CD4-positive, alpha-beta T cell treated with Interleukin-12 subunit alpha and Interleukin-12 subunit beta, for 1 hour (primary cell): ENCODE measurements at places on chromosomes 4 and X.
A peak's percentile ranks its signal among the peaks of the same experiment; 100 is the strongest.

- no peak for DNase-seq
Observed at GRCh38 chr4:55173580-55173979, 48.2 kb upstream of the KDR start.

GRCh38 chrX:13923289-13923688 lies 106.4 kb upstream of the GPM6B start:
- DNase-seq: no peak

- no peak for DNase-seq
Observed at GRCh38 chr4:112855058-112855457, 194.4 kb upstream of the ANK2 start.

DNA sequence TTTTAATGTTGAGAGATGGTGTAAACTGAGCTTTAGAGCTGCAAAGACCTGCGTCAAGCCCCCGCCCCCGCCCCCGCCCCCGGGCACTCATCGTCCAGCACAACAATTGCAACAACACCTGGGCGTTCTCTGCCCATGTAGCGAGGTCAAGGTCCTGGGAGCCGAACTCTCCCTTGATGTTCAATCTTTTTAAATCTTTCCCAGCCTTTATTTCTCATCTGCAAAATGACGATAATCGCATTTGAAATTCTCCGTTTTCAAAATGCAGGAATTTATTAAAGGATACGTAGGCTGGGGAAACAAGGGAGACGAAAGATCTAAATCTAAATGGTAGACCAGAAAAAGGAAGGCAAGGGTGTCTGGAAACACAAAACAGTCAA lies 648 bp upstream of the MSMO1 start:
- DNase-seq: peak; percentile 35

GRCh38 chr4:102103368-102103767 lies 241.9 kb downstream of the SLC39A8 start:
- DNase-seq: no peak

DNA sequence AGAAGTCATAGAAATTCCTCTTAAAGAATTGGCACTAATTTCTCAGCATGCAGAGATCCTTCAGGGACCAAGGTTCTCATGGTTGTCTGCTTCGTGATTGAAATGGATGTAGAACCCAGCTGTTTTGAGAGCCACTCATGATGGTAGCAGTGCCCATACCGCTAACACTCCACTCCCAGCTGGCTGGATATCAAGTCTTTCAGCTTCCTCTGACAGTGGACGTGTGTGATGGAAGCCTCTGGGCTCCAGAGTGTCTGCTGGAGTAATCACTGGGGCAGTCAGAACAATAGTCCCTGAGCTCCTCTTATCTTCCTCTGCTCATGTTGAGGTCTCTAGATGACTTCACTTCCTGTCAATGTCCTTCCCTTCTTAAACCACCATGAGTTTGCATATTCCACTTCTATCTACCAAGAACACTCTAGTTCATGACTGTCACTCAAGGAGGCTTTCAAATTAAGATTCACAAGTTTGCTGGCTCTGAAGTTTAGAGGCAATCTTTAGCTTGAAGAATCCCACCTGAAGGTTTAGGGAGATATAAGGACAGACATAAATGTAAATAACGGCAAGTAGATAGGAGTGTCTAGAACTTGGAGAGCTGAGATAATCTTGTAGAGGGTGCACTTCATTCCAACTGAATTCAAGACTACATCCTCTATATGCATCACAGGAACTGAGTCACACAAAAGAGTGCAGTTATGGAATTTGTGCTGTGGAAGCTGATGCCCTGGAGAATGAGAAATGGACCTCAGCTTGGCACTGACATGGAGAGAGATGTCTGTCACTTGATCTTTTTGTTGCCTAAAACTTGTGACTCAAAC lies 64.5 kb upstream of the WDR1 start:
- peak; percentile 10 for DNase-seq

- no peak for DNase-seq
Observed at GRCh38 chrX:136488706-136489105, 959 bp downstream of the BRS3 start.

DNA sequence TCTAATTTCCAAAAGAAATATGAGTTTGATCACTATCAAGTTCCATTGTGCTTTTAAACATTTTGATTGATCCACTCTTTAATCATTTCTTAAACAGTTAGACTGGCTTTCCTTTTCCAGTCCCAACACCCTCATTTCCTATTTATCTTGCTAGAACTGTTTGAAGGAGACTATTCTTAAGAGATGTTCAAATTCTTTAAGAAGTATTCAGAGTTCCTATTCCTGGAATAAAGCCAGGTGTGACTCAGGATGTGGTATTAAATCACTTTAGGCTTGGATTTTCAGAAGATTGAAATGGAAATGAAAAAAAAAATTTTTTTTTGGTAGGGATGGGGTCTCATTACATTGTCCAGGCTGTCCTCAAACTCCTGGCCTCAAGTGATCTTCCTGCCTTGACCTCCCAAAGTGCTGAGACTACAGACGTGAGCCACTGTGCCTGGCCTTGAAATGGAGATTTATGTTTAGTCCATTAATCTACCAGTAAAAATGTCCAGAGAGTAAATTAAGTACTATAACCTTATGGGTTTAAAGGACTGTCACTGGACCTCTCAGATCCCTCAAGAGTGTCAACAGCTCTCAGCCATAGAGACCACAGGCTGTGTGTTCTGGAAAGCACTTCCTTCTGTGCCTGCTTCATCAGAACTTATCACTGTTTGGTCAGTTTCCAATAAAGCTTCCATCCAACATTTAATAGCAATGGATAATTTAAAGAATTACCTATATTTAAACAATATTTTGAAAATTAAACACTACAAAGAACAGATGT lies 90.7 kb downstream of the CDS1 start:
- no peak for DNase-seq

GRCh38 chr4:131370846-131371245 lies 1778.2 kb upstream of the PCDH10 start:
- DNase-seq: no peak

DNA sequence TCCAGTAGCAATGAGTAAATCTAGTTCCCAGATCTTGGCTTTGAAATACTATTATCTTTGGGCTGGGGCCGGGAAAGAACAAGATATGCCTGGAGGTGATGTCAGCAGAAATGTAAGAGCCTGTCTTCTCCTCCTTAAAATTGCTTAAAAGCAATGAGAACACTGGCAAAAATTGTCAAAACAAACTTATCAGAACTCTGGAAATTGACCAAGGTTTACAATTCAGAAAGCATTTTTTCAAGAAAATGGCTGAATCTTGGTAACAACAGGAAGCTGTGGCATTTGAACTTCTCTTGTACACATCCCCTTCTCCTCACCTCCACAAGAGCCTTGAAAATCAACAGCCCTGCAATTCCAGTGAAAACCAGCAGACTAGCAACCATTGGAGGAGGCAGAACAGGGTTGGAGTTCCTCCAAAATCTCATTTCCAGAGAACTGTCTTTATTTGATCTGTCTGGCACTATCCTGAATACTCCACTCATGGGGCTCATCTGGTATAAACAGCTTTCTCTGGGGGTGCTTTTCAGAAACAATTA lies 13.5 kb downstream of the TIMP1 start:
- DNase-seq: no peak

DNA sequence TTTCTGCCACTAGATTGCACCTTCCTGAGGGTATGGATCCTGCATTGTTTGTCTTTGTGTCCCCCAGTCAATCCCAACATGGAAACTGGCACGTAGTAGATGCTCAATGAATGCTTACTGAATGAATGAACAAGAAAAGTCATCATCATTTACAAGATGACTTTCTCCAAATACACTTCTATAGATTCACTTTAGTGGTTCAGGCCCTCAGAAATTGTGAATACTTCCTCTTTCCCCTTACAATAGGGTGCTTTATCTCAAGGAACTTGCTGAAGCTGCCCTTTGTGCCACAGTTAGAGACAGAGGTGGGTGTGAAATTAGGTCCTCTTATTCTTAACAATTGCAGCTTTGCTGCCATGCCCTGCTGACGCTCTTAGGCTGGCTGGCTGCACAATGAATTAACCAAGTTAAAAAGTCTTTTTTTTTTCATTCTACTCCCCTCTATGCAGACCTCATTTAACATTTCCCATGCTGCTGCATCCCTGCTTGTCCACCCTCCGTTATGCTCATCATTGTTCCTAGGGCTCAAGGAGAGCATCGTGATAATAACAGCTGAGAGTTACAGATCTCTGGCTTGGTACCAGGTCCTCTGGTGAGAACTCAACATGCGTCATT lies 108.0 kb upstream of the ZNF518B start:
- DNase-seq: no peak

DNA sequence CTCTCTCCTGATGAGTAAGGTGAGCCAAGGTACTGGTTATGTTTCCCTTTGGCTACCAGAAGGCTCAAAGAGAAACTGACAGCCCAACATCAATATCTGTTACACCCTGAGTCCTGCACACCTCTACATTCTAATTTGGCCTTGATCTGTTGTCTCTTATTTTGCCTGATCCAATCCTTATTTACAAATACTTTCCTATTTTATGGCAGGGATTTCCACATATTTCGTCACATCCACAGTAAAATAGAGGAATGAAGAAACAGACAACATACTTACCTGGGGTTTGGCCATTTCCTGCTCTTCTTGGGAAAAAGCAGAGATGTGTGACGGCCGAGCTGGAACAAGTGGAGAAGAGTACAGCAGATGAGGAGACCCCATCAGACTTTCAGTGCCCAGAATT lies 1.5 kb downstream of the ZNF182 start:
- no peak for DNase-seq

DNA sequence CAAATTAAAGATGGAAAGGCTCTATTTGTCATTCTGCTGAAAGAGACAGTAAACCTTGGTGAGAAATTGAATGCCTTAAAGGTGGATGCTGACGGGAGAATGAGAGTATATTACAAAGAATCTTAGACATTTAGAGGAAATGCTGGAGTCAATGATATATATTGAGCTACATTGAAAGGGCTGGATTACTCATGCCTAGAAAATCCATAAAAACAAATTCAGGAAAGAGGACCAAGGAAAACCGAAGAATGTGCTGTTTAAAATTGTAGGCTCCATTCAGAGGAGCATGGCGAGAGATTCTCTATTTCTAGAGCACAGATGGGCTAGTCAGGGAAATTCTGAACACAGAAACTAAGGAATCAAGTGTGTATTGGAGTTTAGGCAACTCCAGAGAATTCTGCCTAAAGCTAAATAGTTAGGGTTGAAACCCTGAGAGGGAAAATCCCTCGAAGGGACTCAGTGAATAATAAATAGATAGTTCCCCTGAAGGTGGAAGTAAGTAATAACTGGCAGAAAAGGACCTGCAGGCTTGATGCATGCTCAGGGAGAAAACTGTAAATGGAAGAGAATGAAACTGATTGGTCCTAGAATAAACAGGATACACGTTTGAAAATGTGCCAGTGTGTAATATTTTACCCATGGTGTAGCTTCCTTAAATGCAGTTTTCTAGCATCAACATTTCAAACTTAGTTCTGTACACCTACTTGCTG lies 1532.4 kb upstream of the TENM3 start:
- DNase-seq: no peak

- no peak for DNase-seq
Observed at GRCh38 chr4:169037506-169037905, 27.5 kb upstream of the CBR4 start.

DNA sequence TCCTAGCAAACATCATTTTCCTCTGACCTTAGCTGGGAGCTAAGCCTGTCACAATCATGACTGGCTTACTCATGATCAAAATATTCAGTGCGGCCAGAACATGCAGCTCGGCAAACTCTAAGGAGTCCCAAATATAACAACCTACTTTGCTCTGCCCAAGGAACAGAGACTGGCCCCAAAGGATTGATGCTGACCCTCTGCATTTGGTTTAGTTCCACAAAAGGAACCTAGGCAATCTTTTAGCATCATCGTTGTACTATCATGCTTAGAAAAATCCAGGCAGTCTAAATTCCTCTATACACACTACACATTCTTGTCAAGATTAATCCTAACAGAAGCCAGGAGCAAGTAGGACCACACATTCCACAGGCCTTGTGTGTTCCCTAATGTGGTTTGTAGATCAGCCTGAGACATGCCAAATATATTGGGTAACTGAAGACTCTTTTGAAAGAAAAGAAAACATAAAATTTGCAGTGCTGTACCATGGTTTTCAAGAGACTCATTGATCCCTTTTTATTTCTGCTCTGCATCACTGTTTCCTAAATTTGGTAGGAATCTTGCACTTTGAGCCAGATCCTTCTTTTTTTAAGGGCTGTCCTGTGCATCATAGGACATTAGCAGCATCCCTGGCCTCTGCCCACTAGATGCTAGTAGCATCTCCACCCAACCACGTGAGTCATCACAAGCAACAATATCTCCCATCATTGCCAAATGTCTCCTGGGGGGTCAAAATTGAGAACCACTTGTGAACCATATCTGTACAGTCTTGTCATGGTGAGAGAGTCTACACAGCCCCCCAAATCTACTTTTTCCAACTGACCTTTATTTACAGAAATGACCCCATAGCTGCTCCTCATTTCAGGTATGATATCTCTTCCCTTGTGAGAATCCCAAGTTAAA lies 17.6 kb upstream of the CC2D2A start:
- DNase-seq: no peak

DNA sequence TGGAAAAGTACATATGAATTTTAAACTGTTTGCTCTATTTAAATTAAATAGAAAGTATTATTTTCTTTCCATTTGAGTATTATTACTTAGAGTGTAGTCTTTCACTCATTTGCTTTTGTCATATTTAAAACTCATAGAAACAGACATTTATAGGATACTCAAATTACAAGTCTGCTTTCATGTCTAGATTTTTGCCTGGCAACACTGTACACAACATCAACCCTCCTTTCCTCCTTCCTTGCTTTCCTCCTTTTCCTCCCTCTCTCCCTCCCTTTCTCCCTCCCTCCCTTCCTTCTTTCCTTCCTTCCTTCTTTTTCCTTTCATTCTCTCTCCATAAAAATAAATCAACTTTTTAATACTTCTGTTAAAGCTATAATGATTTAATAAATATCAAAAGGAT lies 2361.2 kb downstream of the ARAP2 start:
- DNase-seq: no peak
